ENCODE measurements at places on chromosomes 7 and 10. TPM values are rescaled to one million over a fixed set of nuclear protein-coding genes. Genes with fewer than 3 reads are reported as not detected.

DNA sequence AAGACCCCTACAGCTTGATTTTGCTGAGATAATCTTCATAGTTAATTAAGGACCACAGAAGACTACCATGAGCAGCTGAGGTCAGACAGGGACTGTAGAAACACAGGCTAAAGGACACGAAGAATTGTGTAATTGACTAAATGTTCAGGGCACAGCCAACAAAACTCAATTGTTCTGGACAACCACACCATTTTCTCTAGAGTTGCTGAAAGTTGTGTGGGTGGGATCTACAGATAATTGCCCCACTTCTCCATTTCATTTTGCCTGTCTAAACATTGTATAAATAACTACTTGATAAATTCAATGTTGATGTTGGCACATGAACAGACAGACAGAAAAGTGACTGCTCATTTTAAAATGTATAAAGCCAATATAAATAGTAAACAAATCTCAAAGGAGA lies 39.0 kb upstream of the SLC16A12 start:
- H3K36me3 ChIP-seq: no peaks in the 10 kb centered on the region
- no peak for DNase-seq
- no peaks in the 10 kb centered on the region for H3K4me1 ChIP-seq
- H3K27ac ChIP-seq: no peak overlapping the region
- no peak overlapping the region for H3K4me3 ChIP-seq

GRCh38 chr7:45920502-45921380 lies at the start of gene IGFBP3:
Gene IGFBP3, minus strand, starts transcription at chr7:45921272. Its CDS starts 132 bp downstream, at chr7:45921140.
- peak within 1 kb of the TSS; percentile 70 for H3K27ac ChIP-seq
- peak within 1 kb of the TSS; percentile 72 for H3K4me3 ChIP-seq
- H3K36me3 ChIP-seq: peaks cover 3% of the 10 kb centered on the region
- DNase-seq: peak; percentile 50

DNA sequence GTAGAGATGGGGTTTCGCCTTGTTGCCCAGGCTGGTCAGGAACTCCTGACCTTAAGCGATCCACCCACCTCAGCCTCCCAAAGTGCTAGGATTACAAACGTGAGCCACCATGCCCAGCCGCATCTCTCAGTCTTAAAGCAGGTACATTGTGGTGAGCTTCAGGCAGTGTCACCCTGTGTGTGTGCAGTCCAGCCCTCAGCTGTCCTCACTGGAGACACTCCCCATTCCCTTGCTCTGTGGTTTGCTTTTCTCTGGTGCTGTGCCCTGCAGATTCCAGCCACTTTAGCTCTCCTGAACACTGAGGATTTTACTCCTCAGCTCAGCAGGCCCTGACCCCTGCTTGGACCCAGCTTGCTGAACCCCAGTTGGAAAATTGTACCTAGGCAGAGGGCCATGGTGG lies 6.1 kb downstream of the TRRAP start:
- no peak overlapping the region for H3K4me3 ChIP-seq
- peaks cover 55% of the 10 kb centered on the region for H3K36me3 ChIP-seq
- DNase-seq: no peak
- peaks cover 41% of the 10 kb centered on the region for H3K4me1 ChIP-seq

- no peaks in the 10 kb centered on the region for H3K36me3 ChIP-seq
- H3K4me3 ChIP-seq: no peak overlapping the region
- no peaks in the 10 kb centered on the region for H3K27me3 ChIP-seq
- DNase-seq: no peak
- no peaks in the 10 kb centered on the region for H3K4me1 ChIP-seq
- H3K27ac ChIP-seq: no peak overlapping the region
Observed at GRCh38 chr10:120115959-120116358, 223.4 kb downstream of the SEC23IP start.

DNA sequence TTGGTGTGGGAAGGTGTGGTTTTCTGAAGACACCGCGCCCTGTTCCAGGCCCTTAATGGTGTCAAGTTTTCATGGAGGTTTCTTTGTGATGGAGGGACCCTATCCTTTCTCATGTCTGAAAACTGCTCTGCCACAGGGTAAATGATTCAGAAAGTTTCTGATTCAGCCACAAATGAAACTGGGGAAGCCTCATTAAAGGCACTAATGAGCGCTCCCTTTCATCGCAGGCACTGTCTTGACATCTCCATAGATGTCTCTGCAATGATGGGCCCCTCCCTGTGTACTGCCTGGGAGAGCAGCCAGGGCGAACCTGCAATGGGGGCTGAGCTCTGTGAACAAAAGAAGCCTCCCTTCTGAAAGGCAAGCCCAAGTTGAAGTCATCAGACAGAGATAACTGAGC lies 355.3 kb downstream of the PRPF18 start:
- no peaks in the 10 kb centered on the region for H3K4me1 ChIP-seq
- no peak overlapping the region for H3K4me3 ChIP-seq
- H3K36me3 ChIP-seq: no peaks in the 10 kb centered on the region
- peaks cover 4% of the 10 kb centered on the region for H3K27me3 ChIP-seq

MYOZ1 gene
- total RNA-seq: not detected

SAMD9L gene
- 181 TPM for total RNA-seq

KMT2C gene
- 63.4 TPM for total RNA-seq

ERVW-1 gene
- total RNA-seq: not detected

LIPM gene
- total RNA-seq: not detected
